ENCODE measurements at places on chromosomes 5 and 9.

DNA sequence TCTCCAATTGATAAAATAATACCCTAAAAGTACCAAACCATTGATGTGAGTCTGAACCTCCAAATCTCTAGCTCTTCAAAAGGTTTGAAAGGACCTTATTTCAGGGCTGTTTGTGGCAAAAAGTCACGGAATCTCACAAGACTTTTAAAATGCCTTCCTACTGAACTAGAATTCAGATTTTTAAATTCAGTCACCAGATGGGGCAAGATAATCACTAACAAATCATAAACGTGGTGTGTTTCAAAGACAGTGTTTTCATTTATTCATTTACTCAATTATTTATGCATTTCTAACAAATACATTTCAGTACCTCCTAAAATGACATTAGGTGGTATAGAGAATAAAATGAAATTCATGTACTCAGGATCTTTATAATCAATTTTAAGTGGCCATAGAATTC is 68.2 kb upstream of the SMC2 start:
- no peak for DNase-seq

DNA sequence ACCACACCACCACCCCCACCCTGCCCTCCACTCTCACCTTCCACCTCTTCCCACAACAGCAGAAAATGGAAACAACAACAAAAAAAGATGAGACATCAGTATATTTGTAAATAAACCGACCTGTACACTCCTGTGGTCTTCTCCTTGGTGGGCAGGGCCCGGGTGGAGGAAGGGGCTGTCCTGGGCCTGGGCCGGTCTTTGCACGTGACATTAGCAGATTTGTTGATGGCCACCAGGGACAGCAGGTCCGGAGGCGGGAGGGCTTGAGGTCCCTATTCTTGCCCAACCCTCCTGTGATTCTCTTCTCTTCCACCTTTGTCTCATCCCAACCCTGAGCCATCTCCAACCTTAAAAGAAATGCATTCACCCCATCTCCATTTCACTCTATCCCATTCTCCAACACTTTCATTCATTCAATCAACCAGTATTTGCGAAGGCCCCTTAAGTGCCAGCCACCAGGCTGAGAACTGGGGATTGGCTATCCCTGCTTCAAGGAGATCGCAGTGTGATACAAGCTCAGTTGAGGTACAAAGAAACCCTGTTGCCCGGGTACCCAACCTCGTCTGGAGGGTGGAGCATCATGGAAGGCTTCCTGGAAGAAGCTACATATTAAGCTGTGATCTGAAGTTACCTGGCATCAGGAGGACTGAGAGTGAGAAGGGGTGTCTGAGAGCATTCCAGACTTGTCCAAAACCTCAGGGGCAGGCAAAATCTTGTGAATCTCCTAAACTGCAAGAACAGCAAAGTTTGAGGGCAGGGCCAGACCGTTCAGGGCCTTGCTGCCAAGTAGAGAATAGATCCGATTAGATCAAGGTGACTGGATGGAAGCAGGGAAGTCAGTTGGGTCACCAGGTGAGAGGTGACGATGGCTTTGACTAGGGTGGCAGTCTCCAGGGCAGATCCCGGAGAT is 87.4 kb downstream of the LMX1B start:
- DNase-seq, result no peak

GRCh38 chr5:69091771-69092170 is 2.0 kb upstream of the SLC30A5 start:
- no peak for DNase-seq

DNA sequence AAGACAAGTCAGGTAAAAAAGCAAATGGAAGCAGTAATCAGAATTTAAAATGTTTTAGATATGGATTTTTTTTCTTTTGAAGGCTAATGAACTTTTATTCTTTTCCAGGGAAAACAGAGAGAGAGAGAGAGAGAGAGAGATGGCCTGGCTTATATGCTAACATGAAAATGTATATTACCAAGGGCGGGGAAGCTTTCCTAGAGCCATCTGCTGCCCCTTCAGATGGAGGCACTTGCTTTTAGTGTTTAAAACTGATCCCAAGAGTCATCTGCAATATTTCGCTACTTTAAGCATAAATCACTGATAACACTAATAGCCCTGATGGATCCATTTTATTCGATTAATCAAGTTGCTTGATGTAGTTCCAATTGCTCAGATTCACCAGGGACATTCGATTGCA is 186.1 kb upstream of the ADAMTS16 start:
- DNase-seq, result no peak

DNA sequence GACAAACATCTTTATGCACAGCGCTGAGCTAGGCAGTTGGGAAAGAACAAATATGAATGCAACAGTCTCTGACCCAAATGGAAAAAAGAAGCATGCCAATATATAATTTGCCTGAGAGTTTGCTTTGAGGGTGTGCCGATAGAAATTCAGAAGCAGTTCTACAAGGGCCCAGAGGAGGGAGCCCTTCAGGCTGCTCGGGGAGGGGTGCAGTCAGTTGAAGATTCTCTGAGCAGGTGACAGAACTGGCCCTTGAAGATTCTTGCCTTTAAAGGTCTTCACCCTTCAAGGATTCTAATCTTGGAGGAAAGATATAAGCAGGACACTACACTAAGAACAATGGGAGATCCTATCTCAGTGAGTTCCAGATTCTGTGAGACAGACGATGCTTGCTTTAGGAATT is 3.7 kb upstream of the PAPPA start:
- DNase-seq, result no peak

- DNase-seq, result no peak
These were observed 46.1 kb downstream of the SLC25A46 start for GRCh38 chr5:110784901-110785300.

DNA sequence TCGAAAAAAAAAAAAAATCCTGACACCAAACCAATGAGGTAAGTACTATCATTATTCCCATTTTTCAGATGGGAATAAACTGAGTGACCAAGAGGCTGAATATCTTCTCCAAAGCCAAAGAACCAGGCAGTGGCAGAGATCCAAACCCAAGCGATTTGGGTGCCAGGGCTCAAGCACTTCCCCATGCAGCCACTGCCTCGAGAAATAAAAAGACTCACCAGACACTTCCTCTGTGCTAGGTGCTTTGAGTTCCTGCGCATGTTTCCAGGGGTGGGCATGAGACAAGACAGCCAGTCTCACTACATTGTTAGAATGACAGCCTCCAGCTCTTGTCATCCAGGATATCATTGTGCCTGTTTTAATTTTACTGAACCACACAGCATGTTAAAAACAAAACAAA is 2.3 kb upstream of the RPL26L1 start:
- no peak for DNase-seq

DNA sequence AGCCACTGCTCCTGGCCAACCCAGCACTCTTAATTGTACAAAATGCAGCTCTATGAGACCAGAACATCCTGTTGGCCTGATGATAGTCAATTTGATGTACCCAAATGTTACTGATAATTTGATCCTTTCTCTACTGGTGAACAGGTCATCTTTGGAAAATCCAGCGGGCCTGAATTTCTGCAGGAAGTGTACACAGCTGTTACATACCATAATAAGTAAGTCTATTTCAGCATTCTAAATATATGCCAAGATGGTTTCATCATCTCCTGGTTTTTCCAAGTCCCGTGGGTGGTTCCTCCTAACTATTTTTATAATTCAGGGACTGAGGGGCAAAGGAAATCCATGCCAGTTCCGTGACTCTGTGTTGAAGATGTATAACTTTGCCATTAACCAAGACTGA is 155.4 kb downstream of the DOCK8 start:
- DNase-seq, result no peak

DNA sequence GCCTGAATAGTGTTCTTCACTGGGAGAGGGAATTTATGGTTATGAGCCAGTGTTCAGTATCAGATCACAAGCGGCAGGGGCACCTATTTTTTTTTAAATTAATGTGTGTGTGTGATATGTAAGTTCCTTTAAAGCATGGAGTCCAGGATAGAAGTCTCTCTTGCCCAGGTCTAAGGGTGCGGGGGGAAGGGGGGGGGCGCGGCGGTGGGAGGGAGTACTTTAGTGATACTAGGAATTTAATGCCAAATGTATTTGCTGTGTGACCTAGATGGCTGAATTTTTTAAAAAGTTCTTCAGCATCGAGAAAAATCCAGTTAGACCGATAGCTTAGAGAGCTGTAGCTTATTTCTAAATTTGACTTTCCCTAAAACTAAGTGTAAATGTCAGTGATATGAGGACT is 1.5 kb upstream of the FCHO2 start:
- DNase-seq, result no peak

- peak; percentile 45 for DNase-seq
These were observed 1.2 kb downstream of the ARRDC3 start for GRCh38 chr5:91381774-91382359.

DNA sequence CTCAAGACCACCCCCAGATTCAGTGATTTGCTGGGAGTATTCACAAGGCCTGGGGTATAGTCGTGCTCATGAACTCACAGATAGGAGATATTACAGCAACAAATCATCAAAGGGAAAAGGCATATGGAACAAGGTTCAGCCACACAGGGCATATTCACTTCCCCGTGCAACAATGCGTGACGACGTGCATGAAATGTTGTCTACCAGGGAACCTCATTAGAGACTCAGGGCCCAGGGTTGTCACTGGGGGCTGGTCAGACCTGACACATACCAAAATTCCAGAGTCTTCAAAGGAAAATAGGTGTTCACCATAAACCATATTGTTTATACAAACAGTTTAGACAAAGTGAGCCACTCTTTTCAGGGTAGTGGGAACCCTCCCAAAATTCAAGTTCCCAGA is 212.4 kb downstream of the RFK start:
- DNase-seq, result no peak

- no peak for DNase-seq
These were observed 5.8 kb downstream of the BRD9 start for GRCh38 chr5:886716-887325.

- no peak for DNase-seq
These were observed 59.8 kb upstream of the COX7C start for GRCh38 chr5:86557920-86558319.

DNA sequence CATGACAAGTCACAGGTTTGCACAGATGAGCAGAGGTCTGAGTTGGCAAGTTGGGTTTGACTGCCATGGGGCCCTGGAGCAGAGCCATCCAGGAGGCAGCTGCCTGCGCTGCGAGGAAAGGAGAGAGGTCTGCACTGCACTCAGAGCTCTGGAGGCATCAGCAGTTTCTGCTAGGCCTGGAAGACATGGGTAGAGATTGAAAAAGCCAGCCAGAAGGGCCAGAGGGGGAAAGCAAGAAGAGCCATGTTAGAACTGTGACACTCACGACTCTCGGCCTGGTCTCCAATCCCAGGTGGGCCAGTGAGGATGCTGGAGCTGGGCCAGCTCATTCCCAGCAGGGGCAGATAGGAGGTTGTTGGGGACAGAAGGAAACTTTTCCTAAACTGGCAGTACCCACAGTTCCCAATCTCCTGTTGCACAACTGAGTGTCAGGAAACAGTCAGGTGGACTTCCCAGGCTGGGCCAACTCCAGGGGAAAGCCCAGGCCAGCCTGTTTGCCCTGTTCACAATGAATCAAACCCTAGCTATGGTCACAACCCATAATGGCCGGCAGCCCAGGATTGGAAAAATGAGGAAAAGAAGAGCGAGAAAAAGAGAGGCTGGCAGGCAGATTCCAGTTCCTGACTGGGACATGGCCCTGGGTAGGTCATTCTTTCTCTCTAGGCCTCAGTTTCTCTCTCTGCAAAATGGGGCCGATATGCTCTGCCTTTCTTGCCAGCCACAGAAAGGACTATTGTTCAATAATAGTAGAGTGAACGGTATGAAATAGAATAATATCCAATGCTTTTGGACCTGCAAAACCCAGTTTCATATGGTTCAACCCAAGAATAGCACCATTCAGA is 7.8 kb upstream of the ORM1 start:
- no peak for DNase-seq

DNA sequence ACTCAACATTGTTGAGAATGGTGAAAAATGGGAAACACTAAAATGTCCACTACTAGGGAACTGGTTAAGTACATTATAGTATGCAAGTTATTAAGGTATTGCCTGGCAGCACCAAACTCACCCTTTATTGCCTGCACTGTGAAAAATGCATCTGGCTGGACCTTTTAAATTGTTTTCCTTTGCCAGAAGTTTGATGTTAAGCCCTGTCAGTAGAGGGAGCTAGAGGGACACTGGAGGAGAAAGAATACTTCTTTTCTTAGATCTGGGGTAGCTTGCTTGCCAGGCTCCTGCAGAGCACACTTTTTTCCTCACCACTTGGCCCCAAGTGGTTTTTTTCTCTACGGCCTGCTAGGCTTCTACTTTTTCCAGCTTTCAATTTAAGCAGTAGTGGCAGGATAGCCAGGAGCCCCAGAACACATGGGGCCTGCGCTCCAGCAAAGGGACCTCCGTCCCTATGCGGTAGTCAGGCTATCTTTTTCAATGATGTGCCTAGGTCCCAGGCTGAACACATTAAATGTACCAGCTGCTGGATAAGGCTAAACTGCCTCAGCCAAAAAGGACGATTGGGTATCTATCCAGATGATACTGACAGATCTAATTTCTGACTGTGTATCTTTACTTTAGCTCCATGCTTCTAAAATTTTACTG is 8.0 kb upstream of the HABP4 start:
- DNase-seq, result no peak

DNA sequence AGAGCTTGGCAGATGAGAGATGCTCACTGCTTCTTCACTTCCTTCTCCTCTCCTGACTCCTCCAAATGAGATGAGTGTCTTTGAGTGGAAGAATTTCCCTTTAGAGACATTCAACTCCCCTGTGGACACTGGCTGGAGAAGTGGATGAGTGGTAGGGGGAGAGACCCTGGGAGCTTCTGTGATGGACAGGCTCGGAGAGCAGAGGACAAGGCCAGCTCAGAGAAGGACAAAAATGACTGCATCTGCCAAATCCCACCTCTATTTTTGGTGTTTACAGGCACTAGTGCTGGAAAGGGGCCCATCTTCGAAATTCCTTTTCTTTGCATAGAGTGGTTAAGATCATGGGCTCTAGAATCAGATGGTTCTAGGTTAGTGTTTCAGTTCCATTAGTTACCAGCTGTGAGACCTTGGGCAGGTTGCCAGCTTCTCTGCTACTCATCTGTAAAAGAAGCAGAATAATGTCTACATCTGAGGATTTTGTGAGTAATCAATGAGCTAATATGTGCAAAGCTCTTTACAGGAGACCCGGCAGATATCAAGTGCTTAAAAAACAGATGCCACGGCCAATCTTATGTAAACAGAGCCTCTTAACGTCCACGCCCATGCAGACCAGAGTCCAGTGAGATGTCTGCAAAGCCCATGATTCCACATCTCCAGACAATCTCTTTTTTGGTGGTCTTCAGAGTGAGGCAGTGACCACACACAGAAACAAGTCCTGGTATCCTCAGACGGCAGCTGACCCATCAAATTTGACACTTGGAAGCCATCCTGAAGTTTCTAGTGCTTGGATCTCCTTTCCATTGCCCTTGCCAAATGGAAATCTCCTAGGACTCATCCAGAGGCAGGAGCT is 13.6 kb upstream of the COL27A1 start:
- DNase-seq, result no peak

Measured in foreskin melanocyte (primary cell).